Activated CD4-positive, alpha-beta T cell treated with anti-CD3 and anti-CD28 coated beads, Interleukin-2, amount 50 U/mL, for 48 hours (primary cell): ENCODE measurements at places on chromosomes 16 and 17.

GRCh38 chr16:65600046-65600445 lies 478.2 kb upstream of the CDH11 start:
- DNase-seq = no peak

DNA sequence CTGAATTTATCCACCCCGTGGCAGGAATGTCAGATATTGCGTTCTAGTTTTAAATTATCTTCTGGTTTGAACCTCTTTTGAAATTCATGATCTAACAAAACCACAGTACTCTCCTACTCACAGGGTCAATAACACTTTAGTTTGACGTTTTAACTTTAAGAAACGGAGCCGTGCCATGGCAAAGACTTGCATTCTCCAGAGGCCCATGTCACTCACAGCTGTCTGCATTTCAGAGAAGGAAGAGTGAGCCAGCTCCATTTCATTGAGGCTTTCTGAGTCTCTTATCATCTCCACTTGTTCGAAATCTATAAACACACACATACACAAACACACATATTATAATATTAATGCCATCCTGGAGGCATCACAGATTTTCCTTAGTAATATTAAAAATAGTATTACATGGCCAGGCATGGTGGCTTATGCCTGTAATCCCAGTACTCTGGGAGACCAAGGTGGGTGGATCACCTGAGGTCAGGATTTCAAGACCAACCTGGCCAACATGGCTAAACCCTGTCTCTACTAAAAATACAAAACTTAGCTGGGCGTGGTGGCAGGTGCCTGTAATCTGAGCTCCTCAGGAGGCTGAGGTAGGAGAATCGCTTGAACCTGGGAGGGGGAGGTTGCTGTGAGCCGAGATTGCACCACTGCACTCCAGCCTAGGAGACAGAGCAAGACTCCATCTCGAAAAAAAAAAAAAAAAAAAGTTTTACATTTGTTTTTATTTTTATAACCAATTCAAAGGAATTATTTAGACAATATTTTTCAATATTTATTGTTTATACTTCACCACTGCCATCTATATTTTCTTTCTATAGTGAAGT lies 35.6 kb downstream of the ABCA6 start:
- no peak for DNase-seq

- DNase-seq = no peak
These were observed 45.2 kb downstream of the GRB7 start for GRCh38 chr17:39782980-39783379.

- no peak for DNase-seq
These were observed 187.3 kb downstream of the CYB561 start for GRCh38 chr17:63258785-63259184.

- DNase-seq = no peak
These were observed 328.6 kb downstream of the MAP2K6 start for GRCh38 chr17:69743091-69743490.

- DNase-seq = no peak
These were observed 11.1 kb downstream of the PRCD start for GRCh38 chr17:76550712-76551615.

GRCh38 chr16:47236716-47237115 lies 93.0 kb upstream of the NETO2 start:
- no peak for DNase-seq

- no peak for DNase-seq
These were observed 8.8 kb upstream of the ABCA8 start for GRCh38 chr17:68963958-68964357.

DNA sequence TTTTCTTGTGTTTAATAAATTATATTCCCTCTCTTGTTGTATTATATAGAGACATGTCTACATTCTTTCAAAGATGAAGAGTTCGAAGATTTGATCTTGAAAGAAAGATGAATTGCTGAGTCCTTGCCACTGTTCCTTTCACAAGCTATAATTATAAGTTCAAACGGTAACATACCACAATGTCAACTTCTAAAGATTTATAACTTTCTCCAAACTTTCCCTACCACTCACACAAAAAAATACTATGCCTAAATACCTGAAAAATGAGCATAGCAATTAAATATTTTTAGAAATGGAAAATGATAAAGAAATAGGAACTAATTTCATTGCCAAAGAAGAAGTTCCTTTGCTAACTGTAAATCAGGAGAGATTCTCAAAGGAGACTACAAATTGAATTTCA lies 50.6 kb downstream of the BRIP1 start:
- DNase-seq = no peak

GRCh38 chr16:18942061-18942460 lies 15.9 kb upstream of the SMG1 start:
- DNase-seq = no peak

DNA sequence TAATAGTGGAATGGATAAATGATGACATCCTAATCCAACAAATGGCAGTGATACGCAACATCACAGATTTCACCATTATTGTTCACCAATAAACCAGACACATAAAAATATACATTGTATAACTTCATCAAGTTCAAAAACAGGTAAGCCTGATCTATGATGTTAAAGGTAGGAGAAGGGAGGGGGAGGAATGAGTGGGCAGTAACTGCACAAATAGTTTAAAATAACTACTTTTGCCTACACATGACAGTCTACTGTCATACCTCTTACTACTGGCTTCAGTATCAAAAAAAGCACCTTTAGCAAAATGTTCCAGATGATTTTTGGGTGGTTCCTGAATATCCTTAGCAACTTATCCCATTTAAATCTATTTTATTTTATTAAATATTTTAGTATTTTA lies 28.8 kb downstream of the CHCT1 start:
- no peak for DNase-seq

DNA sequence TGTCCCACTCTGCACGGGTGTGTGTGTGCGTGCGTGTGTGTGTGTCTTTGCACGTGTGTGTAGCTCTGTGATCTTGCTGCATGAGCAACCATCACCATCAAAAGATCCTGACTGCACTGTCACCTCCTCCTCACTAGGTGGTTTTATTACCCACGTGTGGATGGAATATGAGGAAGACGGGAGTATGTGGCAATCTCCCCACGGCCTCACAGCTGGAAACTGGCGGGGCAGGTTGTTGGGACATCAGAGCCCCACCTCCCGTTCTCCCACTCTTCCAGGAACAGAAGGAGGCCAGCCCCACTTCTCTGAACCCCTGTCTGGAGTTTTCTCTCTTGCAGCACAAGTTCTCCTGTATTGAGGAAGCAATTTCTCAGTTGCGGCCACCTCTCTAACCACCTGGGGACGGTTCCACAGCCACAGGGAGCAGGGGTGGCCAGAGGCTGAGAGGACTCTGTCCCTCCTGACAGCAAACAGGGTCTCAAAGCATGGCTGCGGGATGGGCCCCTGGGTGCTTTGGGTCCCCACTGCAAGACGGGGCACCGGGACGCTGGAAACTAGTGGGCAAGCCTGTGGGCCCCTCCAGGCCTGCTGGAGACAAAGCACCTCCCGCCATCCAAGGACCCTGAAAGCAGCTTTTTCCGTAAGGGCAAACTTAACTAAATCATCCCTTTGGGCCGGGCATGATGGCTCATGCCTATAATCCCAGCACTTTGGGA lies 27.9 kb upstream of the ATP2C2 start:
- DNase-seq = no peak

GRCh38 chr16:181565-182021 lies 1.3 kb downstream of the HBQ1 start:
- DNase-seq = no peak

DNA sequence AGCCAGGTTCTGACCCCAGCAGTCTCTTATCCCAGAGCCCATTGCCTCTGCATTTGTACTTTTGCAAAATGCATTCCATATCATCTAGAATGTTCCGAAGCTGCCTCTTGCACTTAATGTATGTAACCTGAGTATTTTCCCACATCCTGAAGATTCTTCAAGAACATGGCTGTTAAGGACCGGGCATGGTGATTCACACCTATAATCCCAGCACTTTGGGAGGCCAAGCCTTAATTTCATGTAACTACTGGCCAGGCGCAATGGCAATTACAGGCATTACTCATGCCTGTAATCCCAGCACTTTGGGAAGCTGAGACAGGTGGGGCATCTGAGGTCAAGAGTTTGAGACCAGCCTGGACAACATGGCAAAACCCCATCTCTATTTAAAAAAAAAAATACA lies 31.7 kb upstream of the GAN start:
- no peak for DNase-seq

GRCh38 chr17:10052106-10052813 lies 146.1 kb downstream of the GAS7 start:
- DNase-seq = no peak

GRCh38 chr16:84851192-84852127 lies 31.7 kb downstream of the CRISPLD2 start:
- DNase-seq = no peak

DNA sequence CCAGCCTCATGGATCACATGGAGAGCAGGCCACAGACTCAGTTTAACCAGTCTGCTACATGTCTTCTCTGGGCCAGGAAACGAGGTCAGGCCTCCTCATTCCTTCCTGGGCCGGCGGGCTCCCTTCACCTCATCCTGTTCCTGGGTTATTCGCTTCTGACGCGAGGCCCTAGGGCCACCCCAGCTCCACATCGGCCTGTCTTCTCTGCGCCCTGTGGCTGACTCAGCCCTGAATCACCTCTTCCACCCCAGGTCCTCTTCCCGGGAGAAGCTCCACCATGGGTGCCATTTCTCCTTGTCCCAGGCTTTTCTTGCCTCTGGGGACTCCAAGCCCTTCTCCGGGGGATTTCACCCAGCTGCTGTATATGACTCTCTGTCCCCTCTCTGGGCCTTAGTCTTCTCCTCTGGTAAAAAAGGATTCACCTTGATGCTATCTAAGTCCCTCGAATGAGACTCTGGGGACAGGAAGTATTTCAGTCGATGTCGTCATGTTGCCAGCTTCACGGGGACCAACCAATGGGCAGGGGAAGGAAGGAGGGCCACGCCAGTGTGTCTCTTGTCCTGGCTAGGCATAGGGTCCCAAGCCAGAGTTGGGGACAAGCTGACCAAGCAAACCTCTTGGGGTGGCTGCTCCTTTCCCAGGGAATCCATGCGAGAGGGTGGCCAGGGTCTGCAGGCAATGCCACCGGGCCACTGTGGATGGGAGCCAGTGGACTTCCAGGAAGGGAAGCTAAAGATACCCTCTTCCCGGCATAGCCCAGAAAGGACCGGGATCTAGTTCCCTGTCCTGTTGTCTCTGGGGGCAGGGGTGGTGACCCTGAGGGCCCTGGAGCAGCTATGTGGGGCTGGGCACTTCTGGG lies 58.7 kb downstream of the SOCS3 start:
- DNase-seq = no peak

GRCh38 chr17:40602445-40603443 lies 37.5 kb upstream of the CCR7 start:
- peak; percentile 86 for DNase-seq

GRCh38 chr16:68512183-68512582 lies 26.9 kb upstream of the ZFP90 start:
- no peak for DNase-seq

DNA sequence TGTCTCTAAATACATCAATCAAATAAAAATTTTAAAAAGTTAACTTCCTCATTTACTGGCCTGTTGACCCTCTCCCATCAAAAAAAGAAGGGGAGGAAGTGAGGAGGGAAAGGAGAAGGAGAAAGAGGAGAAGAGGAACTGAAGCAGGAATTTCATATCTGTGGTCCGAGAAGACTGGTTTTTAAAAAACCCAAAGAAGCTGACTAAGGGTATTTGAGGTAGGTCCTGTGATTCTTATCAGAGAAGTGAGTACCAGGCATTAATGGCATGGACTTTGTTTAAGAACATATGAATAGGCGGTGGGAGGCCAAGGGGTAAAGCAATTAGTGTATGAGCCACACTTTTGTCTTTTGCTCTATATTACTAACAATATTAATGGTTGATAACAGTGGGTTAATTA lies 2.0 kb downstream of the SLC46A1 start:
- DNase-seq = no peak

DNA sequence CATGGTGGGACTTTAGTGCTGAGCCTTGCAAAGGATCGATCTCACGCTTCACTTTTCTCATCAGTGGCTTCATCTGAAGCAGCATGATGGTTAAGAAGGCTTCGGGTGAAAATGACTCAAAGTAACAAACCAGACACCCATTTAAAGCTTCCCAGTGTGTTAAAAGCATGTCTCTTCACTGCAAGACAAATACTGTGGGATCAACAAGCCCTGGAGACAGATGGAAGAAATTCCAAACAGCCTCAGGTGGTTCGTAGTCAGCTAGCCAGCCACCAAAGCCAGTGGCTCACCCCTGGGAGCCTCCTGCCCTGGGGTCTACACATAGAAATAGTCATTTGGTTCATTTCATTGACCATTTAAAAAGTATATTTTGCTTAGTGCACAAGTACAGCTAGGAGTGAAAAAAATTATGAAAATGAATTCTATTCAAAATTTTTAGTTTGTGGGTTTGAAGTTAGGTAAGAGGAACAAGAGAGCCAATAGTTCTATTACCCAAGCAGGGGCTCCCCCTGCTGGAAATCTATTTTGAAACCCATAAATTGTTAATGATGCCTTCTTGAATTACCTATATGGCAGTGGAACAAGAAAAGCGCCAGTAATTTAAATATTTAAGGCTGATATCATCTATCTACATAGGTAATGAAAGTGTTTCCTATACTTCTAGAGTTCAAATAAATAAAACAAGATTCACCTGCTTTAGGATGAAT lies 51.6 kb downstream of the PMP22 start:
- no peak for DNase-seq

DNA sequence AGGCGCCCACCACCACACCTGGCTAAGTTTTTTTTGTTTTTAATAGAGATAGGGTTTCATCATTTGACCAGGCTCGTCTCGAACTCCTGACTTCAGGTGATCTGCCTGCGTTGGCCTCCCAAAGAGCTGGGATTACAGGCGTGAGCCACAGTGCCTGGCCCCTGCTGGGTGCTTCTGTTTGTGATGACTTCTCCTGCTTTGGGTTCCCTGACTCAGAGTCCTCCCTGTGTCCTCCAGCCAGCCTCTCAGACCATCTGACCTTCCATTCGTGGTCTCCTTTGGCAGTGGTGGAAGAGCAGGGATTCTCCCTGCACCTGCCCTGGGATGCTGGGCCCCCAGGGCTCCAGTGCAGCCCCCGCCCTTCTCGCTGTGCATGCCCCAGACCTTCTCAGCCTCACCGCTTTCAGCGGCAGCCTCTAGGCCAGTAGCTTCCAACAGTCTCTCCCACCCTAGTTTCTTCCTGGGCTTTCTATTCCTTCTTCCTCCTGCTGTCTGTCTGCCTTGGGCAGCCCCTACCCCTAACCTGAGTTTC lies 13.2 kb downstream of the BEAN1 start:
- no peak for DNase-seq

- no peak for DNase-seq
These were observed 209.6 kb upstream of the CACNG5 start for GRCh38 chr17:66625311-66625767.

DNA sequence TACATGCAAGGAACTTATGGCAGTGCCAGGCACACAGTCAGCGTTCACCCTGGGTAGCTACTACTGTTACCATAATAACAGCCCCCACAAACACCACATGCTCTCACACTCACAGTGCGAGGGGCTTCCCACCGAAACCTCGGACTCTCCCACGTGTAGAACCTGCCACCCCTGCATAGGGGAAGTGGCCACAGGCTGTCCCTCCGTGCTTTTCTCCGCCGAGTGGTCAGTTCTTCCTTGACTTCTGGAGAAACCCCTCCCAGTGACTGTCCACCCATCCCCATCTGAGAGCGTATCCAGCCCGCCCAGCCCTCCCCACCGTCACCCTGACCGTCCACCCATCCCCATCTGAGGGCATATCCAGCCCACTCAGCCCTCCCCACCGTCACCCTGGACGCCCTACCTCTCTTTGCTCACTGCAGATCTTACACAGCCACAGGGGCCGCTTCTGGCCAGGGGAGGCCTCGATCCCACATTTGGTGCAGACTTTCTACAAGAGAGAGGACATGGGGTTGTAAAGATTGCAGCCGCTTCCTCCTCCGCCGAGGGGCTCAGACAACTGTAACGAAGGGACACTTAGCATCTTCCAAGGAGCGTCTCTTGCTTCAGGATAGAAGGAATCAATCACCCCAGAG lies 71.1 kb downstream of the RPH3AL start:
- DNase-seq = no peak

GRCh38 chr16:30669026-30669902 lies 11.0 kb downstream of the FBRS start:
- no peak for DNase-seq
